Effector memory CD4-positive, alpha-beta T cell (primary cell): ENCODE measurements at places on chromosomes 7 and 10.
A peak's percentile ranks its signal among the peaks of the same experiment; 100 is the strongest.

DNA sequence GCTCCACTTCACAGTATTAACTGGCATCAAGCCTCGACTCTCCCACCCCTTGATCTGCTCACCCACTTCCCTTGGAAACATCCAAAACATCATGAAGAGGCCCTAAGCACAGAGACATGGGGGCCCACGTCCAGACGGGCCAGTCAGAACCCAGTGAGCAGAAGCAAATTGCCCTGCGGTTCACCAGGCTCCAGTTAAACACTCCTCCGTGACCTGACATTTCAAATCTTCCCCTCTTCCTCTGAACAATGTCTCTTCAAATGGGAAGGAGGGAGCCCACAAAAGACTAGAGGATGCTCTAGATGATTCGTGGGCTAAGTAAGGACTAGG, 44.8 kb downstream of the CLEC2L start:
- DNase-seq: no peak

- no peak for DNase-seq
Observed at GRCh38 chr10:85617751-85618546, 748.6 kb downstream of the GRID1 start.

DNA sequence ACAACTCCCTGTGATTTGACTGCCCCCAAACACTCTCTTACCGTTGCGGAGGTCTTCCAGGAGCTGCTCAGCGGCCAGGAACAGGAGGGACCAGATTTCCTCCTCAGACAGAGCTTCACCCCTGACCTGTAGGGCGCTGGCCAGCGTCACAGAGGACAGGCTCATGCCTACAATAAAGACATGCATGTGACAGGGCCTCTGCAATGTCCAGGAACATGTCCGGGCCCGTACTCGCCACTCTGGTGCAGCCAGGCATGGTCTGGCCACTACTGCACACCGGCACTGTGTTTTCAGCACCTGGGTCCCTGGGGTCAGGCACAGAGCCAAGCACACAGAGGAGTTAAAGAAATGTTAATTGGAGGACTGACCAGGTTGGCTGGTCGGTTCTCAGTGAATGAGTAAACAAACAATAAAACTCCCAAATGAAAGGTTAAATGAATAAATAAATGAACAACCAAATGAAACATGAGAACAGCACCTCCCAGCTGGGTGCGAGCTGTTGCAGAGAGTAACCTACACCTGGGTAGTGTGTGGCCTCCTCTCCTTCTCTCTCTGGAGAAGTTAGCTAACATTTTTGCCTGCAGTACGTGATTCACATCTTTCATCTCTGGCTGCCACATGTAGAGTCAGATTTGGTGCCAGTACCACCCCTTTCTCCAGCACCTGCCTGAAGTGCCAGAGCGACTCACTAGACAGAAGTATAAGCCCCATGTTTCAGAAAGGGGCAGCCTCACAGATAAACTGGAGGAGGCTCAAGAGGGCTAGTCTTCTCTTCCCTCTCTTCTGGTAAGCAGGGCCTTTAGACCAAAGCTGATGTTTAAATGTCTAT, 22.8 kb downstream of the FRMPD2 start:
- no peak for DNase-seq

- peak; percentile 37 for DNase-seq
Observed at GRCh38 chr10:67788028-67788886, 49.7 kb downstream of the DNAJC12 start.

GRCh38 chr7:4766666-4767519, 8.5 kb upstream of the AP5Z1 start:
- no peak for DNase-seq

- no peak for DNase-seq
Observed at GRCh38 chr7:55178863-55179773, 160.3 kb downstream of the EGFR start.

GRCh38 chr7:73899731-73900142, 38.8 kb downstream of the TMEM270 start:
- no peak for DNase-seq

DNA sequence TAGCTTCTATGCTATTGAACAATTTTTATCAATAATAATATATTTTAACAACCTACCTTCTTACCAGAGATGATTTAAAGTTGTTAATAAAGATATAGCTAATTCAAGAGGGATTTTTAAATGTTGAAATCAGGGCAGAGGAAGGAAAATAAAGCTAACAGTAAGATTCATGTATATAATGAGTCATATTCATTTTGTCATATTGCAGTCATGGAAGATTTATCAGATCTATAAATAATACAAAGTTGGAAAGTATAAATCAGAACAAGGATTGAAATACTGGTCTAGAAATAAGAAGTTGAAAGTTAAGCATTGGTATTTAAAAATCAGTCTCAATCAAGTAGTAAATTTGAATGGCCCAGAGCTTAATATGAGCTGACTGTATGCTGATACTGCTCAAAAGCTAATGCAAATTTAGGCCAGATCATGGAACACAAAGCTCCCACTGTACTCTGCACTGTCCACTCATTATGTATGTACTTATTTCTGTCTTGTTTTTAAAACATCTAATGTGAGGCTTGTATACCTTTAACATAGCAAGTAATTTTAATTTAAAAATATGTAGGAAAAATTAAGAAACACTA, 196.9 kb downstream of the ZEB1 start:
- DNase-seq: no peak

DNA sequence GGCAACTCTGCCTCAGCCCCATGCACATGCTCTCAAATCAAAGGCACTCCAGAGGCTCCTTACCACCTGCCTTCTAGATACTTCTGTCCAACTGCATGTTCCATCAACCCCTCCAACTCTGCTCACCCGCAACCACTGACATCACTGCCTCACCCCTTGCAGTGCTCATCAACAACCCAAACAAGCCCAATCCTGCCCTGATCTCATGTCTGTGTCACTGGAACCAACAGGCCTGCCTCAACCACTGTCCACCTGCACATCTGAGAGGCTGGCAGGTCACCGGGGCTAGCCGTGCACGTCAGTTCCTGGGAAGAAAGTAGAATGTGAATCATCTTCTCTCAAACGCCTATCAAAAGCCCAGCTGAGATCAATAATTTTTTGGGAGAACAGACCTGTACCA, 33.3 kb downstream of the CTBP2 start:
- DNase-seq: no peak

DNA sequence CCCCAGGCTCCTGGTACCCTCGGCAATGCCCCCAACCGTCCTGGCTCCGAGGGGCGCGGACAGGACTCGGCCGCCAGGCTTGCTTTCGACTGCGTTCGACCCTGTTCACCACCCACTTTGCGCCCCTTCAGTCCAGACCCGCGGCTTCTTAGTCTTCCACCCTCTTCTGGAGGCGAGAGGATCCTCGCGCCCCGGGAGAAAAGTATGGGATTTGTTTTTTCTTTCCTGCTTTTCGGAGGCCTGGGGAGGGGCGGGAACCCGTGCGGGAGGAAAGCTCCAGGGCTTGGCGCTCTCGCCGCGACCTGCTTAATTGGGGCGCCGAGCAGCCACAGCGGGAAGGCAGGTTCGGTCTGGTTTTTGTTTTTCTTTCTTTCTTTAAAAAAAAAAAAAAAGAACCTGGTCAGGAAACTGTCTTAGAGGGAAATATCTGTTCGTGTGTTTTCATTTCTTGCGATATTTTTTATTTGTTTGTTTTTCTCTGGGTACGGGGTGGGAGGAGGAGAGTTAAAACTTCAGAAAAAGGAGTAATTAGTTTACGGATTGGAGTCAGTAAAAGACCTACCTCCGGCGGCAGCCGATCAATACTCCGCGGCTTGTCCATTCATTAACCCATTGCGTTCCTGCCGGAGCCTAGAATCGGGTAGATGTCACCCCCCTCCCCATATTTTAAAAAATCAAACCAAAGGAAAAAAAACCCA, 1.6 kb downstream of the EMX2 start:
- no peak for DNase-seq

DNA sequence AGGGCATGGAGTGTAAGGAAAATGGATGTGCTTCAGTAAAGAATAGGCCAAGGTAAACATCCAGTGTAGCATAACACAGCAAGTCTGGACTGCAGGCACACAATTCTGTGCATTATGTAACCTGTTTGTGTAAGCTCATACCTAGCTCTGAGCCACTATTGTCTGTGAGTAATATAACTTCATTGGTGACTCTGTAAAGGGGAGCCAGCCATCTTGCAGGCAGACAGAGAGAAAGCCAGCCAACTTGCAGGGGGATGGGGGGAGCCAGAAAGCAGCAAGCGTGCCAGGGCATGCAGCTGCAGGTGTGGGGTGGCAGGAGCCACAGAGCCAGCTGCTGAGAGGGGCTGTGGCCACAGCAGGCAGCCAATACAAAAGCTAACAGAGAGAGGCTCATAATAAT, 449.2 kb downstream of the IPMK start:
- DNase-seq: no peak

GRCh38 chr7:142476077-142476476, 218.2 kb upstream of the PRSS58 start:
- no peak for DNase-seq

GRCh38 chr10:106751091-106751490, 413.4 kb downstream of the SORCS1 start:
- DNase-seq: no peak

GRCh38 chr10:104639590-104640338, 1.3 kb upstream of the SORCS3 start:
- DNase-seq: no peak

- no peak for DNase-seq
Observed at GRCh38 chr10:14456218-14456869, 125.6 kb upstream of the FRMD4A start.

DNA sequence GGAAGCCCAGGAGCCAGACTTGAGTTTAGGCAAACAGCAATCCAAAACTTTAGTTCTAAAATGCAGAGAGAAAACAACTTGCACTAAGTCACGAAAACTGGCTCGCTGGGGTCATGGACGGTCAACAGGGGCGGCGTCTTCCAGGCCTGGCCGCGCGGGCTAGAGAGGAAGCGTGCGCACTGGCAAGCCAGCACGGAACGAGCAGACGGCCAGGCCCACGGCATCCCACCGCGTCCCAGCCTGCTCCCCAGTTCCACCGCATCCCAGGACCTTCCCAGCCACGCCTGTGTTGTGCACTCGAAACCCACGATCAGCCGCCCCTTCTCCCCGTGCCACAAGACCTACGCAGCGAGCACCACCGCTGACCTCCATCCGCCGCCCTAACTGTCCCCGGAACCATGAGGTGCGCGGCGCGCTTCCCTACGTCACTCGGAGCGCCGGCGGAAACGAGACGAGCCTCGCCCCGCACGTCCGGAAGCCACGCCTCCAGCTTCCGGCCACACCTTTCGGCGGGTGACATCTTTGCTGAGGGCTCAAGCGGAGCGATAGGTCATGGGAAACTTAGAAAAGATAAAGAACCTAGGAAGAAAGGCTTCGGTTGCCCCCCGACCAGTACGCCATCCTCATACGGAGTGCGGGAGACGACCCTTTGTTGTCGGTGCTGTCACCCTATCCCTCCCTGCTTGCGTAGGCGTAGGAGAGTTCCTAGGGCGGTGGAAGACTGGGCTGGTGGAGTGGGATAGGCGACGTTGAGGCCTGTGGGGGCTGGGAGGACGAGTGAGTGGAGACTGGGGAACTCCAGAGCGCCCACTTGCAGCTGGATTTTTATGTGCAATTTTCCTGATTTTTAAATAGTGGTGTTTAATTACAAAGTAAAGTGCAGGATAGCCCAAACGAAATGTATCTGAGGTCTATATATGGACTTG, at the start of gene TBRG4:
Gene TBRG4, minus strand, starts transcription at position 400 of the 926 bp plus-strand sequence. CDS start 2,460 bp downstream, outside the sequence.
- DNase-seq: peak; percentile 88

- DNase-seq: no peak
Observed at GRCh38 chr7:119908948-119909347, 364.0 kb upstream of the KCND2 start.

DNA sequence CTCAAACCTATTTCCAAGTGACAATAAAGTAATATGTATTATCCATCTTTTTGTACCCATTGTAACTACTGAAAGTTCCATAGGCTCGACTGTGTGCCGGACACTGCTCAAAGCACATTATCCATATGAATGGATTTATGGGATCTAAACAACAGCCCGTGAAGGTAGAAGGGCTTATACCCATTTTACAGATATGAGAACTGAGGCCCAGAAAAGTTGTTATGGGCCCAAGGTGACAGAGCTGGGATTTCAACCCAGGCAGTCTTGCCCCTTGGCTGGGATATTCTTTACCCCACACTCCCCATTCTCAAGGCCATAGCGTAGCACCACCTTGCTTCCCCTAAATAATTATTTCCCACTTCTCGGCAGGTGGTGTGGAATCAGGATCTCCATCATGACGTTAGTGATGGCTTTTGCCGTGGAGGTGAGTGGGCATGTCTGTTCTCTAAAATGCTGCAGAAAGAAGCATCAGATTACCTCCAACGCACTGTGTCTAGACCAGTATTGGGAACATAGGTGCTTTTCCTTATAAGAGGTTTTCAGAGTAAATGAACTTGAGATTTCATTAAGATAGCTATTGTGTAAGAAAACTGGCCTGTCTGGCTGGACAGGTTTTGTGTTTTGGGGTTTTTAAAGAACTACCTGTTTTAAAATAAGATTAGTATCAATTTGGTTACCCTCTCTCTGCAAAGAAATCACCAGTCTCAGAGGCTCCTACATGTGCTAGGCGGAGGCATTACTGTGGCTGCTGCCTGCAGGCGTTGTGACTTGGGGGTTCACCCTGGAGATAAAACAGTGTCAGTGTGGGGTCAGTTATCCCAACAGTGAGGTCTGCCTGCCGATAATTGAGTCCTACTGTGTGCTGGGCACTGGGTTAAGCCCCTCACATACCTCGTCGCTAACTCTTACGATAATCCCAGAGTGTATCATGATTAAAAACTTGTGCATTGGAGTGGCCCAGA, 85.1 kb upstream of the SDK1 start:
- no peak for DNase-seq

GRCh38 chr10:17645621-17646345, 1.8 kb downstream of the STAM start:
- no peak for DNase-seq

DNA sequence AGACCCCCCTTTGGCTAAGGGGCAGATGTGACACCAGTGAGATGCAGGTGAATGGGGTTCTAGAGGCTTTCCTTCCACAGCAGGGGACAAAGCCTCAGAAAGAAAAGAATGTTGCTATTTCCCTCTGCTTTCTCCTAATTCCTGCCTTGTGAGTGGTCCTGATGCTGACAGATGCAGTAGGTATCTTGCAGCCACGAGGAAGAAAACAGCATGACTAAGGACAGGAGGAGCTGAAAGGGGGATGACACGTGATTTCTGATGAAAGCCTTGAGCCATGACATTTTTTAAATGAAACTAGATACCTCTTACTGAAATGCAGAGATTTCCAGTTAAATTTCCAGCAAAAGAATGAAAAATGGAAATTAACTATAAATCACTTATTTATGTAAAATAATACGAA, 92.4 kb downstream of the C1GALT1 start:
- DNase-seq: no peak

GRCh38 chr10:72235544-72236279, 19.6 kb upstream of the ASCC1 start:
- no peak for DNase-seq

GRCh38 chr7:148987010-148987750, 41.1 kb downstream of the PDIA4 start:
- DNase-seq: peak; percentile 82

- DNase-seq: no peak
Observed at GRCh38 chr7:134357486-134357885, 40.8 kb upstream of the SLC35B4 start.
